ENCODE measurements at places on chromosomes 3 and 15.

GRCh38 chr3:52281981-52282801 is 3.7 kb upstream of the WDR82 start:
- no peak for DNase-seq

GRCh38 chr15:53218666-53219580 is 428.8 kb upstream of the ONECUT1 start:
- no peak for DNase-seq

GRCh38 chr3:37941608-37942508 is 48.7 kb upstream of the VILL start:
- DNase-seq: no peak

DNA sequence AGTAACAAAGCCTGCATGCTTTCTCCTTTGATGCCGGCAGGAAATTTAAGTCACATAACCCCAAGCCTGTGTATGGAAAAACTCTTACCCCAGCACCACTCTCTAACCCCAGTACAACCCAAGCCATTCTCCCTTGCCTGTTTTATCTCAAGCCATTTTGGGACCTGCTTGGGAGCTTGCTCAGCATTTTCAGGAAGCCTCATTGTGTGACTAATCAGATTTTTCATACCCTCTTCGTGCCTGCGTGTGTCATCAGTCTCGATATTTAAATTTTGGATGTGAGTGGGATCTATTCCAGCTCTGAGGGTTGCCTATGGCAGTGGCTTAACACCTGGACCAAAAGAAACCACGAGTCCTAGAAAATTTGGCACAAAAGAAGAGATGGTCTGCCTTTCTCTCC is 426.2 kb downstream of the SQOR start:
- no peak for DNase-seq

- no peak for DNase-seq
These were observed 14.6 kb upstream of the IL17RD start for GRCh38 chr3:57179580-57180410.

DNA sequence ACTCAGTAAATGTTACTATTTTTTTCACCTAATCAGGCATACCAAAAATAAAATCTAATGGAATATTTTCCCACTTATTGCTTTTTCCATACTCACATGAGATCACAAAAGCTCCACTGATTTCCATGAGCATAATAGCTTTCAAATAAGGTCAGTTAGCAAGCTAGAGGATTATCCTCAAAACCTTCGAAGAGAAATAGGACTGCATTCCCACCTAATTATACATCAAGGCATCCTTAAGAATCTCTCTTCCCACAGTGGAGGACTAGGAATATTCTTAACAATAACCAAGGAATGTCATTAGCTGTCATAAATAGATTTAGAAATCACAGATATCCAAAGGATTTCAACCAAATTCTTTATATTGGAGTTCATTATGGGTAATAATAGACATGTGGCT is 127.9 kb upstream of the STT3B start:
- no peak for DNase-seq

DNA sequence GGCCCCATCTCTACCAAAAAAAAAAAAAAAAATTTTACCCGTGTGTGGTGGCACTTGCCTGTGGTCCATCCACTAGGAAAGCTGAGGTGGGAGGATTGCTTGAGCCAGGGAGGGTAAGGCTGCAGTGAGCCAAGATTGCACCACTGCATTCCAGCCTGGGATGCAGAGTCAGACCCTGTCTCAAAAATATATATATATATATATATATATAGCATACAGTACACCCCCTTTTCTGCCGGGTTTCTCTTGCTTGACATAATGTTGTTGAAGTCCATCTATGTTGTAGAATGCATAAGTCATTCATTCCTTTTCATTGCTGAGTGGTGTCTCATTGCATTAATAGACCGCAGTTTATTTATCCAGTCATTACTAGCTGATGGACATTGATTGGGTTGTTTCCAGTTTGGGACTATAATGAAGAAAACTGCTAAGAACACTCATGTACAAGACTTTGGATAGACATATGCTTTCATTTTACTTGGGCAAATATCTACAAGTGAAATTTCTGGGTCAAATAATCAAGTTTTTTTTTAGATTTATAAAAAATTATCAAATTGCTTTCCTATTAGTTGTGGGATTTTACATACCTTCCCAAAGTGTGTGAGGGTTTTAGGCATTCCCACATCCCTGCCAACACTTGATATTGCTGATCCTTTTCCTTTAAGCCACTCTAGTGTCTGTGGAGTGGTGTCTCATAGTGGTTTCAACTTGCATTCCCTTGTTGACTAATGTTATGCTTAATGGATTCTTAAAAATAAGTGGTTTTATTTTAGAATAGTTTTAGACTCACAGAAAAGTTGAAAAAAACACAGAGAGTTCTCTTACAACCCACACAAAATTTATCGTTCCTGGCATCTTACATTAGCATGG is 2.1 kb upstream of the PRR20G start:
- no peak for DNase-seq

GRCh38 chr15:101111570-101112262 is 140.1 kb downstream of the CHSY1 start:
- DNase-seq: no peak

DNA sequence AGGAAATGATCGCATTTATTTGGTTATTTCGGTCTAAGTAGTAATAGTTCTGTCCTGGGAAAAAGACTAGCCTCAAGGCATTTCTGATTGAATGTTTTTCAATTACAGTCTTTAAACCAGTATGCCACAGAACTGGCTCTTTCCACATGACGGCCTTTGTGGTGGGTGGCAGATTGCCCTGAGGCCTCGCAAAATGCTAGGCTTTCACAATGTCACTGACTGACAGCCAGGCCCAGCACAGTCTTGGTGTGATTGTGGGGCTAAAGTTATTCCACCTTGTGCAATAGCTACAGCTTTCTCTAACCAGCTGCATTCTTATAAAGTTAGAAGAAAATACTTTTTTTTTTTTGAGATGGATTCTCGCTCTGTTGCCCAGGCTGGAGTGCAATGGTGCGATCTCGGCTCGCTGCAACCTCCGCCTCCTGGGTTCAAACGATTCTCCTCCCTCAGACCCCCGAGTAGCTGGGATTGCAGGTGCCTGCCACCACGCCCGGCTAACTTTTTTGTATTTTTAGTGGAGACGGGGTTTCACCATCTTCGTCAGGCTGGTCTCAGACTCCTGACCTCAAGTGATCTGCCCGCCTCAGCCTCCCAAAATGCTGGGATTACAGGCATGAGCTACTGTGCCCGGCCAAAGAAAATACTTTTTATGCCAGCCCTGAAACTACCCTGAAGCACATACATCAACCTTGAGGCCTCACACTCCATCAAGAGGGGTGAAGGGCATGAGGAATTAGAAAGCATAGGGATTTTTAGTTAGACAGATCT is 2.5 kb upstream of the ADIPOQ start:
- DNase-seq: peak; percentile 24

GRCh38 chr3:156948402-156949210 is 122.5 kb downstream of the LEKR1 start:
- no peak for DNase-seq

DNA sequence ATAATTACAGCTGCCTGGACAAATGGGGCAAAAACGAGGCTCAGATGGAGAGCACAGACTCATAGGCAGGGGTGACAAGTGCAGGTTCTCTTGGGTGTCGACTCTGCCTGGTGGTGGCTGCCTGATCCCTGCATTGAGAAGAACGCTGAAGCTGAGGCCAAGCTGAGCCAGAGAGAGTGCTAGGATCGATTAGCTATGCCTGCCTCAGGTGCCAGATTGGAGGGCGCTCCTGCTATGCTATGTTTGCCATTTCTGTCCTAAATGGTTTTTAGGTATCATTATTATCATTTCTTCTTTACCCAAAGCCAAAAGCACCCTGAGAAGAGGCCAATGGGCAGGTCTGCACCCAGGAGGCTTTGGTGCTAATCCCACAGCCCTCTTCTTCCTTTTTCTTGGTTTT is 53.9 kb upstream of the SLC6A11 start:
- no peak for DNase-seq

- no peak for DNase-seq
These were observed 810 bp downstream of the TMEM62 start for GRCh38 chr15:43134157-43134635.

DNA sequence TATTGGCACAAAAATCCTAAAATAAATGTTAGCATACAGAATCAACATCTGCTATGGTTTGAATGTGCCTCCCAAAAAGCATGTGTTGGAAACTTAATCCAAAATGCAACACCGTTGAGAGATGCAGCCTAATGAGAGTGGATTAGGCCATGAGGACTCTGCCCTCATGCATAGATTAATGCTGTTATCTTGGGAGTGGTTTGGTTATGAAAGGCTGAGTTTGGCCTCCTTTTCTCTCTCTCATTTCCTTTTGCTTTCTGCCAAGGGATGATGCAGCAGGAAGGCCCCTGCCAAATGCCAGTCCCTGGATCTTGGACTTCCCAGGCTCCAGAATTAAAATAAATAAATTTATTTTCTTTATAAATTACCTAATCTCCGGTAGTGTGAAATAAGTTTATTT is 49.4 kb downstream of the SYNM start:
- DNase-seq: no peak

DNA sequence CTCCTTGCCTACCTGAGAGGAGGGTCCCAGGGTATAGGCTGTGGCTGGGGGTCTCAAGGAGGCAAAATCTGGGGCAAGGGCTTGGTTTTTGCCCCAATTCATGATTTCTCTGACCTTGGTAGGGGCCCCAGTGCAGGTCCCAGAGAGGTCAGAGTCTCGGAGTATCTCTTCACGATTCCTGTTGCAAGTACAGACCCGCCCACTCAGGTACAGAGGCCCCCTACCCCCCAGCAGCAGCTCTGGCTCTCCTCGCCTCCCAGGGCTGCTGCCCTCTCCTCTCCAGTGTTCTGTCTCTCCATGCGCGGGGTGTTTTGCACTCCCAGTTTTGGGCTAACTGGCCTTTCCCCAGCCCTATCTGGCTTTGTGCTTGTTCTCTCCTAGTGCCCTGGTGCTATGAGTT is 5.4 kb upstream of the JMJD7 start:
- no peak for DNase-seq

- DNase-seq: no peak
These were observed 20.0 kb downstream of the ABTB1 start for GRCh38 chr3:127692501-127693335.

DNA sequence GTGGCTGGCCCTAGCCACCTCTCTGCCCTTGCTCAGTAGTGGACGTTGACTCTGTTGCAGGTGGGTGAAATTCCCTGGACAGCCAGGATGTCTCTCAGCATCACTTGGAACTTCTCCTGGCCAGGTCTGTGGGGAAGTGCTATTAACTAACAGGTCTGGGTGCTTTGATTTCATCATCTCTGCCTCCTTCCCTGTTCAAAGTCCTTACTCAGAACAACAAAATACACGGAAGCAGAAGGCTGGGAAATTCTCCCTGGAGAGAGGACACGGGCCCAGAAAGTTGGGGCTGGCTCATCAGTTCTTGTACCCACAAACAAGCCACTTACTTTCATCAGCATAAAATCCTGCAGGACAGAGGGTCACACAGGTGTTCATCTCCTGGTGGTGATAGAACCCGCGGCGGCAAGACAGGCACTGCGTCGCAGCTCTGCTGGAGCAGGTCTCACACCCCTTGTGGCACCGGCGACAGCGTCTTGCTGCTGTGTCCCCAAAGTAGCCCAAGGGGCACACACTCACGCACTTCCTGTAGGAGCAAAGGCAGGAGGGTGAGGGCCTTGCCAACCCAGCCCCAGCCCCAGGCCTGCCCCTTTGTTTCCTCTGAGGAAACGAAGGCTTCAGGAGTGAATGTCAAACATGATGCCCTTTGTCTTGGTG is 29.6 kb upstream of the SNRPA1 start:
- DNase-seq: no peak

GRCh38 chr15:66862111-66862939 is 160.3 kb downstream of the SMAD6 start:
- DNase-seq: no peak

DNA sequence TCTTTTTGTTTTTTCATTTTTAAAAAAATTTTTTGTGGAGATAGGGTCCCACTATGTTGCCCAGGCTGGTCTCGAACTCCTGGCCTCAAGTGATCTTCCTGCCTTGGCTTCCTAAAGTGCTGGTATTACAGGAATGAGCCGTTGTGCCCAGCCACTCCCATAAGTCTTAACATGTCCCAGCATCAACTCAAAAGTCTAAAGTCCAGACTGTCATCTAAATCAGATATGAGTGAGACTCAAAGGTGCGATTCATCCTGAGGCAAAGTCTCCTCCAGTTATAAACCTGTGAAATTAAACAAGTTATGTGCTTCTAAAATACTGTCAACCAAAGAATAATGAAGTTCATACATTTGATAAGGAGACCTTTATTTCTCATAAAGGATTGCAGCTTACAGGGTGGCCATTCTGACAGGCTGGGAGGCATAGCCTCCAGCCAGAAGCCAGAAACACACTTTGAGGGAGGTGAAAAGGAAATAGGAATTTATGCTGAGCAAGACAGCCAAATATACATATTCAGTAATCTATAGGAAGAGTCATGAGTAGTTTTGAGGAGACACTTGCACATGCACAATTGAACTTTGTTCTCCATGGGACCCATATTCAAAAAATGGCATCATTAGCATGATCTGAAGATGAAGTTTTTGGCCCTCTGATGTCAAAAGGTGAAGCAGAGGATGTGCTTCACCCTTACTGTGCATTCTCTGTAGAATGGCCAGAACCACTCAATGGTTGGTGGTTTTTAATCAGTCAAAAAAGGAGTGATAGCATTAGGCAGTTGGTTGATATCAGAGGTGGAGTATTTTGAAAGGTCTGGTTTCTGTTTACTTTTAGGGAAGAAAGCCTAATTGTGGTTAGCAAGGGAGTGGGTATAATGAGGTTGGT is 11.0 kb upstream of the ZNF662 start:
- no peak for DNase-seq

- peak; percentile 84 for DNase-seq
These were observed 587 bp downstream of the PIGX start for GRCh38 chr3:196712514-196713413.

DNA sequence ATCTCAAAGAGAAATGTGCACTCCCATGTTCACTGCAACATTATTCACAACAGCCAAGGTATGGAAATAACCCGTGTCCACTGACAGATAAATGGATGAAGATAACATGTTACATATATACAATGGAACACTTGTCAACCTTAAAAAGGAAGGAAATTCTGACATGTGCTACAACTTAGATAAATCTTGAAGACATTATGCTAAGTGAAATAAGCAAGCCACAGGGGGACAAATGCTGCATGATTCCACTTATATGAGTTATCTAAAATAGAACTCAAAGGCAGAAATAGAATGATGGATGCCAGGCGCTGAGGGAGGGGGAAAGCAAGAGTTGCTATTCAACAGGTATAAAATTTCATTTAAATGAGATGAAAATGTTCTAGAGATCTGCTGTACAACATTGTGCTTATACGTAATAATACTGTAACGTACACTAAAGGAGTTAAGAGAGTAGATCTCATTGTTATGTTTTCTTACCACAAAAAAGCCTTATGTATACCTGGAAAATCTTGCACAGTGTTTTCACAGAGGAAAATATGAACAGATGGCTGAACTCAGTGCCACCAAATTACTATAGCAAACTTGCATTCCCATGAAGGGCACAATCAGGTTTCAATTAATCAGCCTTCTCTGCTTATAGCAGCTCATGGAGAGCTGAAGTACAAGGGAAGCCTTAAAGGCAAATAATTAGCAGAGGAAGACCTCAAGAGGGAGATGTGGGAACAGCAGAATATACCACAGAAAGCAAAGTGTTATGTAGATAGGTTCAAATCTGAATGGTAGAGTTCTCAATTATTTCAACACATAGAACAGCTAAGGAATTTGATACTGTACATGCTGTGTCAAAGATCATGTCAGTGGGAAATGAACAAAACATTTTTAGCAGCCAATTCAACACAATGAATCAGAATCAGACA is 8.1 kb upstream of the VPS39 start:
- DNase-seq: no peak

GRCh38 chr3:93906245-93906644 is 67.5 kb downstream of the PROS1 start:
- no peak for DNase-seq

- no peak for DNase-seq
These were observed 303.8 kb downstream of the CLSTN2 start for GRCh38 chr3:140238646-140239314.

GRCh38 chr3:141360888-141361598 is 7.3 kb upstream of the ZBTB38 start:
- peak; percentile 44 for DNase-seq

All from retina (tissue), 1 donor.